Stimulated activated CD8-positive, alpha-beta memory T cell treated with anti-CD3 and anti-CD28 coated beads, Interleukin-4, amount 100 ng/mL, for 48 hours (primary cell): ENCODE measurements at places on chromosomes 11 and 22.

DNA sequence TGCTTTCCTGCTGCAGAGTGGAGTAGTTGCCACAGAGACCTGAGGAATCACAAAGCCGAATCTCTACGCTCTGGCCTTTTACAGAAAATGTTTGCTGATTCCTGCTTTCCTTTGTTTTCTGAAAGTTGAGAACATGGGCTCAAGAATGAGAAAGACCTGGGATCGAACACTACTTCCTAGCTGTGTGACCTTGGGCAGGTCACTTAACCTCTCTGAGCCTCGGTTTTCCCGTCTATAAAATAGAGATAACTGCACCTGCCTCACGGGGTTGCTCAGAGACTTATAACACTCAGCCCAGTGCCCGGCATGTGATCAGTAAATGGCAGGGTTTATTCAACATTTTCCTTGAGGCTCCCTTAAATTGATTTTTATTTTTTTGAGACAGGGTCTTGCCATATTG, 70.9 kb upstream of the ALX4 start:
- no peak for DNase-seq

- DNase-seq = no peak
These were observed 24.8 kb downstream of the AMOTL1 start for GRCh38 chr11:94793002-94793401.

DNA sequence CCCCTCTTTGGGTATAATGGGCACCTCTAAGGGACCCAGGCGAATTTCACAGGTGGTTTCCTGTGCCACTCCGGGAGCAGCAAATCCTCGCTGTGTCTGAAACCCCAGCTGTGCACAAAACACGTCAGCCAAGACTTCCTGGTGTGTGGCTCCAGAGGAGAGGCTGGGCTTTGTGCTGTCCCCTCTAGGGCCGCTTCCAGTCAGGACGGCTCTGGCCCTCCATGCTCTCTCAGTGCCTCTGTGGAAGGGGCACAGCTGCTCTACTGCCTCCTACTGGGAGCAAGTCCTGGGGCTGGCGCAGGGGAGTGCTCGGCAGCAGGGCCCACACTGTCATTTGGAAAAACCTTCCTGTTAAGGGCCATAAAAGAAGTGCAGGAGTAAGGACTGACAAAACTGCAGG, 23.7 kb upstream of the ARFGAP3 start:
- DNase-seq = no peak

DNA sequence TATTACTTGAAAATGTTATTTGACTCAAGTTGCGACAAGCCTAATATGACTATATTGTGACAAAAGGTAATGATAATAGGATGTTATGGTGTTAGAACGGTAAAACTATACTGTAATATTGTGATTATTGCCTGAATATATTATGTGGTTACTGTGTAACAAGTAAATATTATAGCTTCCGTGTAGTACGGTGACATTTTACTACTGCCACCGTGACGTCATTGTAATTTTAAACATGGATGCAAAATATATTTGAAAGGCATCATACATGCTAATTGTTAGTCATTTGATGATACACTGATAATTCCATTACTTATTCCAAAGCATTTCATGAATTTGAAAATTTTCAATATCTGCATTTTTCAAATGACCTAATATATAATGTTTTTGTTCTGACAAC, 2.5 kb downstream of the ELP4 start:
- DNase-seq = no peak

- no peak for DNase-seq
These were observed 49.3 kb upstream of the CD44 start for GRCh38 chr11:35089666-35090065.

DNA sequence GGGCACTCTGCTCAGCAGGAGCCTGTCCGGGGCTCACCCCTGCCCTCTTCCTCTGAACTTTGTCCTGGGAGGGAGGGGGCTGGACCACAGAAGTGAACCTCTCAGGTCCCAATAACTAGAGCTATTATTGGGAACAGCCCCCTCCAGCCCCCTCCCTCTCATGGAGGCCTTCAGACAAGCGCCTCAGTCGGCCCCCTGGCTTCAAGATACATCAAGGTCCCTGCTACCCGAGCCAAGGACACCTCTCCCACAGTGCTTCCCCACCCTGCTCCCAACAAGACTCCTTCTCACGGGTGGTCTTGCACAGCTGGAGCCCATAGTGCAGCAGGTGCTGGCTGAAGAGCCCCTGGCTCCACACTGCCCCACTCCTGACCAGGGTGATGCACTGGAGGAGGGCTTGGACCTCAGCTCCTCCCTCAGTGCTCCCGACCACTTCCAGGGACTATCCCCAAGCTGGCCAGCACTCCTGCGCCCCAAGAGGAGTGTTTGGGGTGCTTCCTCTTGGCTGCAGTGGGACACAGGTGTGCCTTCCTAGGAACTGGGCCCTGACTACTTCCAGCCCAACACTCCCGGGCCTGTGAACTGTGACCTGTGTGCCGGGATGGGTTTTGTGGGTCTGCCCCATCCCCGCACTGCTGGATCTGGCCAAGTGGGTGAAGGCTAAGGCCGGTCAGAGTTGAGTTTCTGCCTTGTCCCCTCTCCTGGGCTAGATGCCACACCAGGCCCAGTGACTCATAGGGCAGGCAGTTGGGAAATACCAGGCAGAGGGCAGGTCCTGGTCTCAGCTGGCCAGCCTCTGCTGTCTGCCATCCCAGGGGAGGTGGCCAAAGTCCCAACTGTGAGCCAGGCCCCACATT, 2.2 kb downstream of the PNPLA2 start:
- DNase-seq = no peak

- DNase-seq = no peak
These were observed 110.3 kb downstream of the KCNQ1OT1 start for GRCh38 chr11:2589538-2589934.

DNA sequence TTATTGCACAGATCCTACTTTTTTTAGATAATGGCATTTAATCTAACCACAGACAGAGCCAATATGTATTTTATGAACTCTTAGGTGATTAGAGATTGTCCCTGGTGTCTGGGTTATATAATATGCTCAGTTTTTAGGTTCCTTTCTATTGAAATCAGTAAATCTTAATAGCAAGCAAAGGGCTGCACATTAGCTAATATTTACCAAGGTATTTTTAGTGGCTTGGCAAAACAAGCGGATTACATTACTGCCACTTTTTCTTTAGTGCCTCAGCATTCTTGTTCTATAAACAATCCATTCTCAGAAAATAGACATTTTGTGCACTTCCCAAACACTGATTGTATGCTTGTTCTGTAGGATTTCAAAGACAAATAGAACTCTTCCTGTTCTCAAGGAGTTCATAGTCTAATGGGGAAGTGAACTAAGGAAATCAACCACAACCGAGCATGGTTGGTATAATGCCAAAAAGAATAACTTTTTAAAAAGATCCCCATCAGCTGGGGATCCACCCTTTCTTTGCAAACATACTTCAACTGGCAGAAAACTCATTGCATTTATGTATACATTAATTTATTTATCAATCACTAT, 23.8 kb downstream of the KCNJ1 start:
- DNase-seq = no peak

DNA sequence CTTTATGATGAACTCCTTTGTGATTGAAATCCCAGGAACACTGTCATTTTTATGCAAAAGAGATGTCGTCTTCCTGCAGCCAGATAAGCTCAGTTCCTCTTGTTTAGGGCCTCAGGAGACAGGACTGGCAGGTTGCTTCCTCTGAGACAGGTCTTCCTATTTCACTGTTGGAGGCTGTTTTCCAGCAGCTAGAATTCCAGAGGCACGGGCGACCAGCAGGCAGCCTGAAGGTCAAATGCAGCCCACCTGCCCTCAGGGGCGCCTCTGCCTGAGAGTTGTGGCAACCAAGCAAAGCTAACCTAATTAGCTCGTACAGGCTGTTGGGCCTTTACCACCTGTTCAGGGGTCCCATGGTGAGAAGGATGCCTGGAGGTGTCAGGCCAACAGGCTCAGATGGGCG, 22.3 kb downstream of the SLC6A5 start:
- no peak for DNase-seq

DNA sequence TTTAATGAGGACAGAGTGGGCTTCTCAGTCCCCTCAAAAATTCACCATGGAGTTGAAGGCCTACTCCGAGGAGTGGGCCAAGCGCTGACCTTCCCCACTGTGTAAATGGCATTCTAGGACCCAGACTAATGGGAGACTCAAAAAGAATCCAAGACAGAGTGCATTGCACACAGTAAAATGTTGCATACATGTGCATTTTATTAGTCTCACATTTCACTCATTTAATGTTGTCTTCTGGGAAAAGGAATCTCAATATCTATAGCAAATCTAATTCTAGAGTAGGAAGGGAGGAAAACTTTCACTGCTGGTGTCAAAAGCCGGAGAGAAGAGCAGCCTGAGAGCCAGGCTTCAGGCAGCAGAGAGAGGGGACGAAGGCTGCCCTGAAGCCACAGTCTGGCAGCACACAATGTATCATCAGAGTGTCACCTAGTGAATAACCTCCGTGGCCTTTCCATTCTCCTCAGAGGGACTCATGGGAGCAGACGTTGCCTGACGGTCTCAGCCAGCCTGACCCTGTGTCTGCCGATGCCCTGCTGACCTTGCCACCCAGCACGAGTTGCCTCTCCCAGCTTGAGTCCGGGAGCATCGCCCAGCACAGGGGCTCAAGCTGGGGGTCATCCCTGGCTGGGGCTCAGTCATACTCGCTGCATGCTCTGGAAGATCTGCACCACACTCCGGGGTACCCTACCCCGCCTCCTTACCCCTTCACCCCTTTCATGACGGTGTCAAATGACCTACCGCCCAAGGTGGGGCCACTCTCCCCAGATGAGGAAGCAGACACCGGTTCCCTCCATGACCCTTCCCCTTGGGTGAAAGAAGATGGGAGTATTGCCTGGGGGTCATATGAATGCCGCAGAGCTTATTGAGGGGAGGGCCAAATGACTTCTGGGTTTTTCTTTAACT, 12.9 kb upstream of the POU2AF3 start:
- no peak for DNase-seq

- peak; percentile 45 for DNase-seq
These were observed 1.1 kb downstream of the HYOU1 start for GRCh38 chr11:119055901-119056300.

DNA sequence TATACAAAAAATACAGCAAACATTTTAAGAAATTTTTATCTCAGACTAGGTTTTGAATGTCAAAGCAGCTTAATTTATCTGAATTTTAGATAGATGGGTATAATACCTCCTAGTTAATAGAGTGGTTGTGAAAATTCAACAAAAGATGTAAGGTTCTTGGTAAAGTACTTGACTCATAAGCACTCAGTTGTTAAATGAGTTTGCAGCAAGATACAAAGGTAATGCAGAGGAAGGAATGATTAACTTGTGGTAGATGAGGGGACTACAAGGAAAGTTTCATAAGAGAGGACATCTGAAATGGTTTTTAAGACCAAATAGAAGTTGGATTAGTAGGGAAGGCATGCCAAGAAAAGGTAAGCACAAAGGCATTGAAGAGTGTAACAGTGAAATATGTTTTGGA, 37.4 kb downstream of the PPME1 start:
- DNase-seq = no peak

DNA sequence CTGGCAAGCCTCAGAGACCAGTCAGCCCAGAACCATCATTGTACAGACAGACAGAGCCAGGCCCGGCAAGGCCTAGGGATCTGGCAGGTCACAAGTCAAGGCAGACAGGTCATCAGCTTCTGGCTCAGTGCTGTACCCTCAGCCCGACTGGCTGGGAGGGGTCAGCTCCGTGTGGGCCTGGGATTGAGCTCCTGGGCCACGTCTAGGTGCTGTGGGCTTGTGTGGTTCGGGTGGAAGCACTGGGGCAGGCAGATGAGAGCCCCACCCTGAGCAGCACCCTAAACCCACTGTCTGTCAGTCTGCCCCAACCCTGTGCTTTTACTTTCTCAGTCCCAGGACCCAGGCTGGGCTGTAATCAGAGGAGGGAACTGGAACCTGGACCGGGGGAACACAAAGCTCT, 26.9 kb upstream of the P2RY2 start:
- DNase-seq = no peak

DNA sequence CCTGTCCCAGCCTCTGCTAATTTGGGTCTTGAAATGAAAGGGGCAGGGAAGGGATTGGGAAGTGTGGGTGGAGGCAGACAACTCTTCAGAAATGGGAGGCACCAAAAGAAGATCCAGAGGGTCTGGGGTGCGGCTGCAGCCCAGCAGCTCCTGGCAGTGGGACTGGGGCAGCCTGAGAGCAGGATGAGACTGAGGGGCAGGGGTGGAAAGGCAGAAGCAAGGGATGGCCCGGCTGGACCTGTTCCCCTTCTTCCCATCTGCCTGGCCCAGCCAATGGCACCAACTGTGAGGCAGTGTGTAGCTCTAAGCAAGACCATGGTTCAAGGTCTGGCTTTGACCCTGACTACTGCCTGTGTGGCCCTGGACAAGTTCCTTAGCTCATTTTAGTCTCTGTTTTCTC, 160.4 kb downstream of the ENTHD1 start:
- DNase-seq = no peak

DNA sequence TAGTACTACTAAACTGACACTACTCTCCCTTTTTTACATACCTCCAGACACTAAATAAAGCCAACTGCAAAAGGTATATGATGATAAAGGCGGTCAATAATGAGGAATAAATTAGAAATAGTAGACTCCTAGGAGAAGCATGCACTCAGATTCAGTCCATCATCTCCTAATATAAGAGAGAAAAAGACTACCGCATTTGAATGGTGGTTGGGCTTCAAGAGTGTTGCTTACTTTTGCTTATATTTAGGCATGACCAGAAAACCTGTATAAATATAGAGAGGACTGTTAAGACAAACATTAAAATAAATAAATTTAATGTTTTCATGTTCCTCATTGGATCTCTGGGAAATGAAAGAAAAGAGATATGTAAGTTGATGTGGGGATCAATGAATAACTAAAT, 1137.0 kb downstream of the FAM181B start:
- DNase-seq = no peak

DNA sequence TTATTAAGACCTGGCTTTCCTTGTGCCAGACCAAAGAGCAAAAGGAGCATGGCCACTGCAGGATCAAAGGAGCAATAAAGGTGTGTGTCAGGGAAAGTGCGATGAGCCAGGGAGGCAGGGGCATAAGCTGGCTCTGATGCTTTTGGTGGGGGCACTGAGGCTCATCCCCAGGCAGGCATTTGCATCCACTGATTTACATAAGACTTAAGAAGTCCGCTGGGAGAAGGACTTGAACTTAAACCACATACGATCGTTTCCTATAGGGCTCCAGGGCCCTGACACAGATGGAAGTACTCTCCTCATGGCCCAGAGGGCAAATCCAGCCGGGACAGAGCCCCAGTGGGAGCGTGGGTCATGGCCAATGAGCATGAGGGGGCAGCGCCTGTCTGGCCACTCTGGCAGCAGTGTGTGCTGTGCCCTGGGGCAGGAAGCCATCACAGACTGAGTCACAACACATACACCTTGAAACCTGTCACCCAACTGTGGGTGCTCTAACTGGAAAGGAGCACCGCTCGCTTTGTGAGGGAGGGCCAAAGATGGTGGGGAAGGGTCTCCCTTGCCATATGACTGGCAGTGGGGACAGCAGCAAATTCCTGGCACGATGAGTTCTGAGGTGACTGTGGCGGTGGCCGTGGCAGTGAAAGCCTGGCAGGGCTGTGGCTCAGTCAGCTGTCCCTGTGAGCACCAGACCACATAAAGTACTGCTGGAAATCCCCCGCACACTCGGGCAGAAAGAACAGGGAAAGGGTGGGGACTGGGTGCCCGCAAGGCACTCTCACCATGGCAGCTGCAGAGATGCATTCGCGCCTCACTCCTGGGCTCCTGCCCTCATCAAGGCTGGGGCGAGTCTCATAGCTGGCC, 79.4 kb upstream of the LMO1 start:
- peak; percentile 40 for DNase-seq

GRCh38 chr11:32154275-32154674, 63.4 kb downstream of the RCN1 start:
- DNase-seq = no peak

GRCh38 chr22:47207387-47207786, 444.9 kb downstream of the TBC1D22A start:
- DNase-seq = peak; percentile 3
